ENCODE measurements at places on chromosomes 11 and 22.

DNA sequence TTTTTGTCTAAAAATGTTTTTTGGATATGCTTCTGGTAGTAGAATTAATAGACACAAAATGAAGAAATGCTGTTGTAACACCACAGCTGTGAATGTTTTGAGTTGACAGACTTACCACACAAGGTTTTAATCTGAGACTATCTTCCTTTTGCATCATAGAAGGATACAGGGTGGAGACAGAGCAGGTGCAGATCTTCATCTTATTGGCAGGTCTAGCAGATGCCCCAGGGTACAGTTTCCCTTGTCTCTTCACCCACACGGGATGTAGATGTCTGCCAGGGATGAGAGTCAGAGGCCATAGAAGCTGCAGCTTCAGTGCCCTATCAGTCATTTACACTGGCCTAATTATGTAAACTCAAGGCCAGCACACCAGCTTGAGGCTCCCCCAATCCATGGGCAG, 985 bp downstream of the OOSP3 start:
- DNase-seq: no peak

DNA sequence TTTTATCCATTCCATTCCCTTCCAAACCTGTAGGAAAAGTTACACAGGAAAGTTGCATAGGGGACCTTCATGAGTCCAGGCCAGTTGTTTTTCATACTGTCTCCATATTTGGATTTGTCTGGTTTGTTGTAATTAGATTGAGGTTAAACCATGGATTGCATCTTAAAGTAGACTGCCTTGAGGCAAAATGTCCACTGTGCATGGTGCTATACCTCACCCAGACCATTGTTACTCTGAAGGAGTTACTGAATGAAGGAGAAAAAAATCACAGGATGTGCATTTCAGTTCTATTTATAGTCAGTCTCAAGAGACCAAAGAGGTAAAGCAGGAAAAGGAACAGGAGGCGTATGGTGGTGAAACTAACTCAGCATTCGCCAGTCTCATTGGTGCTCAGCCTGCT, 29.6 kb upstream of the L3MBTL2 start:
- DNase-seq: no peak

DNA sequence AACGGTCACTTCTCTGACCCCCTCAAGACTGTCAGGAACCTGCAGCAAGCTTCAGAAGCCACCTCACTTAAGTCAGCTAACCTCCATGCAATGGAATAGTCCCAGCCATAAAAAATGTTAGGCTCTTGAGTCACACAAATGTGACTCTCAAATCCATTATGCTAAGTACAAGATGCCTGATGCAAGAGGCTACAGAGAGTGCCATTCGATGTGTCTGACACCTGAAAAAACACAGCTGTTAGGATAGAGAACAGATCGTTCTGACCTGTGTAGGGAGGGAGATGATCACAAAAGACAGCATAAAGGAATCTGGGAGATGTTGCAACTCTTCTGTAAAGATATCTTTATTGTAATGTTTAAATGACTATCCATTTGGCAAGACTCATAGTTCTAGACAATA, 712.4 kb downstream of the TBC1D22A start:
- DNase-seq: no peak

DNA sequence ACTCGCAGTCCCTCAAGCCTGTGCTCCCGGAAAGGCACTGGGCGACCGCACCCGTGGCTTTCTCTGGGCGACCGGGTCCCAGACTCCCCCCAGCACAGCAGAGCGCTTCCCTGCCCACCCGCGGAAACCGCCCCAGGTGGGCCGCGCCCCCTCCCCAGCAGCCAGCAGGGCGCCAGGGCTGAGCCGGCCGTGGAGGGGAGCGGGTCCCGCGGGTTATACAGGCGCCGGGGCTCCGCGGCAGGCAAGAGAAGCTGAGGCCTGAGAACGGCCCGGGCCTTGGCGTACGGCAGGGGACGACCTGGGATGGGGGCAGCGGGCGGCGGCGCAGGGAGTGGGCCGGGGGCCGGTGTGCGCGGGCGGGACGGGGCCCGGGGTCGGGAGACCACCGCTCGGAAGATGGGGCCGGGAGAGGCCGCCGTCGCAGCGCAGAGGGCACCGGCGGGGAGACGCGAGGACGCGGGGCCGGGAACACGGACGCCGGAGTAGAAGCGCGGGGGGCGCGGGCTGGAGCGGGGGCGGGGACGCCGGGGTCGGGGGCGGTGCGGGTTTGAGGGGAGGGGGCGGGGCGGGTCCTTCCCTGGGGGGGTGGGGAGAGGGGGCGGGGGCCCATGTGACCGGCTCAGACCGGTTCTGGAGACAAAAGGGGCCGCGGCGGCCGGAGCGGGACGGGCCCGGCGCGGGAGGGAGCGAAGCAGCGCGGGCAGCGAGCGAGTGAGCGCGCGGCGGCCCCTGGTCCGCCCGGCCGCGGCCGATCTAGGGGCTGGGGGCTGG, at the start of gene MDK:
Gene MDK, plus strand, starts transcription at position 622 of the 771 bp plus-strand sequence. CDS start 389 bp downstream, outside the sequence.
- DNase-seq: peak; percentile 39

DNA sequence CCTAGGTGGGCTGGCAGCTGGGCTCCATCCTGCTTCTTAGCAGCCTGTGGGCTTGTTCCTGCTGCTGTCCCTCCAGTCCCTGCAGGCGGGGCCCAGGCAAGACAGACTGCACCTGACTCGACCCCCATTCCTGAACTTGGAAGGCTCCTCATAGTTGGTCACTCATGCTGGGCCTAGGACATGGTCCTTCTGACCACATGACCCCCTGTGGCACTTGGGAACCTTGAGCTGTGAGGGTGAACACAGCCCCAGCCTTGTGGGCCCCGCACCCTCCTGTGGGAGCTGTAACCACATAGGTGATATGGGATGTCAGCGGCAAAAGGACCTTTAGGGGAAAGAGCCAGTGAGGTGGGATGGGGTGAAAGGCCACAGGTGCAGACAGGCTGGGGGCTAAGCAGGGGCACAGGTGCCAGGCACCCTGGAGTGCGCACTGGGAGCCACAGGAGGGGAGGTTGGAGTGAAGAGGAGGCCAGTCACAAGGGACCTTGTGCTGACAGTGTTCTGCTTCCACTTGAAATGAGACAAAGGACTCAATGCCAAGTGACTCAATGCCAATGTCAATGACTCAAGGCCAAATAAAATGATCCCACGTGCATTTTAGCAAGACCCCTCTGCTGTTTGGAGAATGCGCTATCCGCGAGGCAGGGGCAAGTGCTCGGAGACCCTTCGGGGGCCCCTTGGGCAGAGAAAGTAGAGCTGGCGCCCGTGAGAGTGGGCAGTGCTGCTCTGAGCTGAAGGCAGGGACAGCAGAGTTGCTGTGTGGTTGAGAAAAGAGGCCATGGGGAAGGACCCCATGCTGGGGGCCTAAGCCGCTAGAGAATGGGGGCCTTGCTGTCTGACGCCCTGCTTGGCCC, 90.7 kb downstream of the MORC2 start:
- no peak for DNase-seq

DNA sequence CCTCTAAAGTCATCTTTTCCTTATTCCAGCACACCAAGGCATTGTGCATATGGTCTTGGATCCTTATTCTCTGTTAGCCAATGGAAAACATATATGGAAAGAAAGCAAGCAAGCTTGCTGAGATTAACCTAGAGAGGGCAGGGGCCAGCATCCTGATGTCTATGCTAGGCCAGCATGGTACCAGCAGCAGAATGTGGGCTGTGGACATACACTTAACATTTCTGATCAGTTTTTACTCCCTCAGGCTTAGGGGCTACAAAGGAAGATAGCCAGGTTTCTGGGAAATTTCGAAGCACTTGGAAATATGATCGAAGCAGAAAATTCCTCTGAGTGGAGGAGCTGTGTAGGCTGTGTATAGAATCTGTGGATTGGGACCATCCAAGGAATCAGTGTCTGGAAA, 67.0 kb downstream of the ST3GAL4 start:
- DNase-seq: no peak

DNA sequence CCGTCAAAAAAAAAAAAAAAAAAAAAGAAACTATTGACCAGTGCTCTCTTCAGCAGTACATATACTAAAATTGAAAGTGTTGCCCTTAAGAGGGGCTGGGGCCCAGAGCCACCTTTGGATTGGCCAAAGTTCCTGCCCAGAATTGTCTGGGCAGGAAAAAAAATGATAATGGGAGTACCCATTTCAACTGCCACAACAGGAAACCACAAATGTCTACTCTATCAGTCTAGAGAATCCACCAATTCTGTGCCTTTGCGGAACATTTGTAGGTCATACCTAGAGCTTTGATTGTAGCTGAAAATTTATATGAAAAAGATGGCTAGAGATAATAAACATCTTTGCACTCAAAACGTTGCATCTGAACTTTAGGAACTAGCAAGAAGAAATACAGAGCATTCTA, 69.4 kb downstream of the FAM76B start:
- DNase-seq: no peak

Measured in NCI-H2171 (cell line).